ENCODE measurements at places on chromosomes 4 and X.
A peak's percentile ranks its signal among the peaks of the same experiment; 100 is the strongest.

DNA sequence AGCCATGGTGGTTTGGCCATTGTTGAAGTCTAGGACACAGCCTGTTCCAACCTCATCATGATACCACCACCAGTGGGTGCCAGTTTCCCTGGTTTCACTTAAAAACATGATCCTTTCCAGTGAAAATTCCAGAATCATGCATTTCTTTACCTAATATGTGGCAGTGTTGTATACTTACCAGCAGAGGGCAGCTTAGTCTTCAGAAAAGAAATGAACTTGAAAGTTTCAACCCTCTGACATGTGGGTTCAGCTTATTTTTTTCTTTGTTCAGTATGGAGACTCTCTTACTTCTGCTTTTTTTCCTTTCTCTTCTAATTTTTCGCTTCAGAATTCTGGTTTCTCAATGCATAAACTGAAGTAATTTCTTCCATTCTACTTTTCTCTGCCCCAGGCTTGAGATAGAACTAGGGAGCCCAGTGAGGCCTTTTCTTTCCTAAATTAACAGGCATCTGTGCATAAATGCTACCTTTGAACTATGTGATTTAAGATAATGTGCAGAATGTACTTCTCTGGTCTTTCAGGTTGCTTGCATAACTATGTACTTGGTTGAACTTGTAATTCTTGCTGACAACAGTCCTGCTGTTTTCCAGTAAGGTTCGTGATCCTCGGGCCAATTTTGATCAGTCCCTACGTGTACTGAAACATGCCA is 10.7 kb downstream of the LIAS start:
- DNase-seq = peak; percentile 89

- DNase-seq = no peak
Measured at GRCh38 chr4:137640838-137641158, 108.5 kb upstream of the PCDH18 start.

DNA sequence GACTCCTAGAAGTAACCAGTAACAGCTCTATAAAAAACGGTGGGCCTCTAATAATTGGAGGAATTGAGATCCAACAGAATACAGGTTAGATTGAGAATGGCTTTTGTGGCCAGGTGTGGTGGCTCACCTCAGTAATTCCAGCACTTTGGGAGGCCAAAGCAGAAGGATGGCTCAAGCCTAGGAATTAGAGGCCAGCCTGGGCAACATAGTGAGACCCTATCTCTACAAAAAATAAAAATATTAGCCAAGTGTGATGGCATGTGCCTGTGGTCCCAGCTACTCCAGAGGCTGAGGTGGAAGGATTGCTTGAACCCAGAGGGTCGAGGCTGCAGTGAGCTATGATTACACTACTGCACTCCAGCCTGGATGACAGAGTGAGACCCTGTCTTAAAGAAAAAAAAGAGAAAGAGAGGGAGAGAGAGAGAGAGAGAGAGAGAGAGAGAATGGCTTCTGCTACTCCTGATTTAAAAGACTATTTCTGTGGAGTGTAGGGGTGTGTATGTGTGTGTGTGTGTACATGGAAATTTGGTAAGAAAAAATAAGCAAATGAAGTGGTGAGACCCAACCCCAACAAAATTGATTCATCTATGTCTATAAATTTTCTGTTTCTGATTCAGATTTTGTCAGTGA is 89.3 kb downstream of the FRMPD4 start:
- DNase-seq = no peak

DNA sequence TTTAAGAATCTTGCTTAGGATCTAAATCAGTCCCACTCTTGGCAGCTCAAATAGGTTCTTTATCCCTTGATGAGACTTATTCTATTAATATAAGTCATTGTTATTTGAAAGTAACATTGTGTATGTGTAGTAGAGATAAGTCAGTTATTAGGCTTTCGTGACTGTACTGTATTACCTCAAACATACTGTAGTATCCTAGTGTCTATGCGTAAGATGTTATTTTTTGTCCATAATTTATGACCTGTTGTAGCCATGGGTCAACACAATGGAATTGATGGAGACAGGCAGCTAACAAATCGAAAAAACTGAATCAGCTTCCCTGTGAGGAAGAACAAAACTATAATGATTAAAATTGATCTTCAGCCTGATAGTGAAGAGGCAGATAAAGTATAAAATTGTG is 41.8 kb downstream of the CLCN3 start:
- no peak for DNase-seq

- no peak for DNase-seq
Measured at GRCh38 chr4:39232100-39232499, 49.8 kb downstream of the WDR19 start.

- no peak for DNase-seq
Measured at GRCh38 chr4:141410839-141411238, 190.1 kb downstream of the ZNF330 start.

GRCh38 chr4:72432282-72432681 is 136.7 kb downstream of the ADAMTS3 start:
- no peak for DNase-seq

GRCh38 chr4:144295286-144295995 is 154.9 kb upstream of the GYPA start:
- no peak for DNase-seq

- DNase-seq = no peak
Measured at GRCh38 chrX:76155786-76156185, 17.1 kb upstream of the PBDC1 start.

DNA sequence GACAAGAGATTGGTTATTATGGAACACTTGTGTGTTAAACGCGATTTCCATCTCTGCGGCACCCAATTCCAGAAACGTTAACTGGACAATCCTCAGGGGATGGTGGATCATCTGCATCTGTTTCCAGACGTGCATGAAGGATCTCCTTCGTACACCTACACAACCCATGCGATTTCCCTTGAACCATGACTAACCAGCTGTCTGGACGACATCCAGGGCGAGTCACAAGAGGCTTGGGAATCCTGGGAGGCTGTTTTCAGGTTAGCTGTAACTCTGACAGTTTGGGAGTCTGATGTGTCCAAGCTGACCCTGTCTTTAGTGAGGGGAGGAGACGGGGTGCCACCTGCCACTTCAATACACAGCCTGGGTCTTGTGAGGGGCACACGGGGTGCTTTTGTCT is 84.5 kb downstream of the GATB start:
- no peak for DNase-seq

DNA sequence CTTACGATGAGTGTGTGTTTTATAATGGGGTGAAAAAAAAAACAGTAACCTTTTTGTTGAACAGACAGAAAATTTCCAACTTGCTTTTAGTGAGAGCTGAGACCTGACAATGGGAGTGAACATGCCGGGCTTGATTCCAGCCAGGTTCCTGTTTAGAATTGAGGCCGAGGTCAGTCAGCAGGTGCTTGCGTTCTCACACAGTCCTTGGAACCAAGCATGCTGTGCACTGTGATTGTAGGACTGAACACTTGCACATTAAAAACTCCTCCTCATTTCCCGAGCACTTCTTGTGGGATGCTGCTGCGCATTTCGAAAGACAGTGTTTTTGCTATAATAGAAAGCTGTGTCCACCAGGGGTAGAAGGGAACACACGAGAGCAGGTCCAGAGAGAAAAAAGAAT is 51.8 kb downstream of the TMEM131L start:
- DNase-seq = no peak
